ENCODE measurements at places on chromosomes 1 and 21.

- DNase-seq = no peak
Measured at GRCh38 chr1:185631843-185632242, 102.3 kb upstream of the HMCN1 start.

DNA sequence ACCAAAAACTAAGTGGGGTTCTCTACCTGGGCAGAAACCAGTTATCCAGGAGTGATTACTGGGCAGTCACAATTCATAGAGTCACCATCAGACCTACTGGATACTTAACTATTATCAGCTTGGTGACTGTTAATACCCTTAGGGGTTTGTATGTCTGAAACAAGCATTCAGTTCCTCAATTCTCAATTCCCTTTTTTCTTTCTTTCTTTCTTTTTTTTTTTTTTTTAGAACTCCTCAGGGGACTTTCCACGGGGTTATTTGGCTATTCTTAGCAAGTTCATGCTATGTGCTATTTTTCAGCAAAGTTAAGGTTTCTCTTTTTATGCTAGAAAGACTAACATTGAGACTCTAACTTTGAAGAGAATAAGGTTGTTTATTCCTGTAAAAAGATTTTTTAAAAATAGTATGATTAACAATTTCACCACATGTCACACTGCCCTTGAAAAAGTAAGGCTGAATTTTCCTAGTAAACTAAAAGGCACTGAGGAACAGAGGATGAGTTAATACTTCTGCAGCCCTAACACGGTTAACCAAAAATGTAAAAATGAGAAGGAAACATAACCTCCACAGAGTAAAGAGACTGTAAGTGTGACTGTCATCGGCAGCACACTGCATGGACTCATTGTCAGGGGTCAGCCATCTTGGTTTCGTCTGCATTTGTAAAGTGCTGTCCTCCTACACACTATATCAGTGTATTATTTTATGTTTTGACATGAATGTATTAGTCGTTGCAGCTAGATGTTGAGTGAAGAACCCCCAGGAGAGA lies 310.2 kb downstream of the NTNG1 start:
- DNase-seq = no peak

- no peak for DNase-seq
Measured at GRCh38 chr21:40658311-40658710, 188.6 kb downstream of the DSCAM start.

- DNase-seq = no peak
Measured at GRCh38 chr21:42308914-42309752, 6.1 kb downstream of the TFF3 start.

DNA sequence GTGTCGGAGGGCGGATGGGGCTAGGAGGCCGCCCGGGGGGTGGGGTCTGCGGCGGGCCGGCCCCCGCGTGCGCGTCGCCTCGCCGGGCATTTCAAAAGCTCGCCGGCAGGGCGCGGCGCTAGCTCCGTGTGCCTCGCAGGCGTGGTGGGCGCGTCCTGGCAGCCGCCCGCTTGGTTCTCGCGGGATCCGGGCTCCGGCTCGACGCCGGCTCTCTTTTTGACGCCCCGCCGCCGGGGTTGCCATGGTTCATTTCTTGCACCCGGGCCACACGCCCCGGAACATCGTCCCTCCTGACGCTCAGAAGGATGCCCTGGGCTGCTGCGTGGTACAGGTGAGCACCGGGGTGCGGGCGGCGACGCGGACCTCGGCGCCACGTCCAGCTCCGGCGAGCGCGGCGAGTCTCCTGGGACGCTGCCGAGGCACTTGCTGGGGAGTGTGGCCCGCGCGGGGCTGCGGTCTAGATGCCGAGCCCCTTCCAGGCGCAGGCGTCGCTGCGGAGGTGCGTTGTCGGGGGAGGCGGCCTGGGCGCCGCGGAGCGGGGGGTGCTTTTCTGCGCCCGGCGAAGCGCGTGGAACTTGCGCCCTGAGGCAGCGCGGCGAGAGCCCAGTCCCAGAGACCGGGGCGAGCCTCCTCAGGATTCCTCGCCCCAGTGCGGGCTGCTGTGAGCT lies at the start of gene ZYG11A:
TSS of gene ZYG11A (plus strand) at position 118 of the 668 bp plus-strand sequence. CDS start at position 242, 124 bp downstream.
- DNase-seq = peak; percentile 84

- no peak for DNase-seq
Measured at GRCh38 chr1:56631901-56632300, 13.2 kb upstream of the PRKAA2 start.

GRCh38 chr1:56437959-56438358 lies 141.4 kb downstream of the PLPP3 start:
- no peak for DNase-seq

- DNase-seq = no peak
Measured at GRCh38 chr1:942411-942821, 16.6 kb downstream of the NOC2L start.

GRCh38 chr1:210025870-210026269 lies 87.9 kb downstream of the SYT14 start:
- DNase-seq = no peak

DNA sequence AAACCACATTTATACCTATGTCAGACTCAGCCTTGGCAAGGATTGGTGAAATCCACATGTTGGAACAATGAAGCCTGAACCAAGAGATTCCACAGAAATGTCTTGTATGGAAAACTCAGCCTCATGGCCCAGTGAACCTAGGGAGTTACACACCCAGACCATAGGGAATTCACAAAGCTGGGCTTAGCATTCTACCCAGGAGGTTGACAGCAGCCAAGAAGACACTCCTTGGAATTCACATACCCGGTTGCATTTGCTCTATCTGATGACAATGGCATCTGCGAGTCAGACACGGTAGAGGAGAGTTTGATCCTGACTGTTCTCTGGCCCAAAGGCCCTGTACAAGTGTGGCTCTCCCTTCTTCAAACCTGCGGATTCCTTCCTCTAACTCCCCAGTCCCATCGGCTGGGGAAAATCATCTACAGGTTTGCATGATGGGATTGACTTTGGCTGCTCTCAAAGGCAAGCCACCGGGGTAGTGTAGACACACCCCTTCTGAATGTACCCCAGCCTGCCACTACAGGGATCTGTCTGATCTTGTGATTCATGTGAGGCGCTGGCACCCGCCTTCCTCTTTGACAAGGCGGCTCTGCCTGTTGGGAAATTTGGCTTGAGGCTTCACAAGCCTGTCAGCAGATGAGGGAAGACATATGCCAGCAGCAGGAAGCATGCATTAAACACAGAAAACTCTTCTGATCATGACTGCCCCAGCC lies 297.3 kb upstream of the KAZN start:
- no peak for DNase-seq

GRCh38 chr1:78078358-78078757 lies 32.6 kb downstream of the GIPC2 start:
- no peak for DNase-seq

- no peak for DNase-seq
Measured at GRCh38 chr1:157032303-157032702, 13.2 kb downstream of the ARHGEF11 start.

GRCh38 chr1:241460098-241460873 lies 59.3 kb downstream of the FH start:
- no peak for DNase-seq

DNA sequence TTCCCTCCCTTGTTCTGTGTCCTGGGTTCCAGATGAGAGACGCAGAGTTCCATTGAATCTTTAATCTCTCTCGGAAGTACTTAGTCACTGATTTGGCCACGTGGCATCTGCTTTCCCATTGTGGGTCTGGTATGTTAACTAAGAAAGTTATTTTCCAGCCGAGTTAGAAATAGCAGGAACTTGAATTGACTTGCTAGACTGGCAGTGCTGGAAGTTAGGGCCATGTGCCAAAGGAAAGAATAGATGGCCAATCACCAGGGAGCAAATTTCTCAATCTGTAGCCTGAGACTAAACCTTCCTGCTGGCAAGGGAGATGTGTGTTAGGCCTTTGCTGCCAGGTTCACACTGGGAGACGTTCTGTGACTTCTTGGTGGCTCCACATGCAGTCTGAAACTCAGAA lies 24.2 kb upstream of the SLFNL1 start:
- no peak for DNase-seq

DNA sequence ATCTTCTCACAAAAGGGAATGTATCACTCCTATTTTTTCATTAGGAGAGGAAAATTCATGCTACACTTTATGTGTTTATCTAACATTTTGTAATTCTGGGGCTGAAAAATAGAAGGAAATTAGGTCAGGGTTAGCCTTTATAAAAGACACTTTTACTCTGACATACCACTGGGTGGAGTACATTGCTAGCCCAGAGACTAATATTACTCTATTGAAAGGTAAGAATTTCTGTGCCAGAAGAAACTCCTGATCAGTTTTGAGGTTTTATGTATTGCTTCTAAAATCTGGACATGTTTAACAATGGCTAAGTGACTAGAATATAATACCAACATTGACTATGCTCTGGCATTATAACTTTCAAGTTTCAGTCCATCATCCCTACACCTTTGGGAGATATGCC lies 724.6 kb downstream of the USP25 start:
- DNase-seq = no peak

DNA sequence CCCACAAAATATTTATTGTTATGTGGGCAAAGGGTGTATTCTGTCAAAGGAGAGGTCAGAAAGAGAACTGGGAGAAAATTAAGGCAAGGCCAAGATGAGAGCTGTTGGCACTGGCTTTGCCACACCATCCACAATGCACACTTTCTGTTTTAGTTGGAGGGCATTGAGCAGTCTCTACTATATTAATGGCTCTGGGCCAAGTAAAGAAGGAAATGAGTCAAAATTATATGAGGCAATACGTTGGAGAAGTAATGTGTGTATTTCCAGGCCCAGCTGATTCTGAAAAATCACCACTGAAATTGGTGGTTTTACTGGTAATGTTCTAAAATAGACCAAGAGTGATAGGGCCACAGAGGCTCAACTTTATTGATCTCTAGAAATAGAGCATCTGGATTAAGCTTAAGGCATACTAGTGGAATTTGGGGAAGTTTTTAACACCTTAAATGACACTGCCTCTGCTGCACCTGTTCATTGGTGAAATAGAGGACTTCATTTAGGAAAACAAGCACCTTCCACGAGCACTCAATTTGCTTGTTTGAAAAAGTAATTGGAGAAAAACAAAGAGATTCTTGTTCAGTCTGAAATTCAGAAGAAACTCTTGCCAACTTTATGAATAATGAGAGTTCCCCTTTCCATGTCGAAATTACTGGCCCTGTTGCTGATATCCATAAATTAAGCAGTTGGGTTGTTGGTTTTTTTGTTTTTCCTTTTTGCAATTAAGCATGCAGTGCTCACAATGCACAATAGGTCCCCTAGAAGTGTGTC lies 424.9 kb downstream of the ADGRL2 start:
- no peak for DNase-seq

DNA sequence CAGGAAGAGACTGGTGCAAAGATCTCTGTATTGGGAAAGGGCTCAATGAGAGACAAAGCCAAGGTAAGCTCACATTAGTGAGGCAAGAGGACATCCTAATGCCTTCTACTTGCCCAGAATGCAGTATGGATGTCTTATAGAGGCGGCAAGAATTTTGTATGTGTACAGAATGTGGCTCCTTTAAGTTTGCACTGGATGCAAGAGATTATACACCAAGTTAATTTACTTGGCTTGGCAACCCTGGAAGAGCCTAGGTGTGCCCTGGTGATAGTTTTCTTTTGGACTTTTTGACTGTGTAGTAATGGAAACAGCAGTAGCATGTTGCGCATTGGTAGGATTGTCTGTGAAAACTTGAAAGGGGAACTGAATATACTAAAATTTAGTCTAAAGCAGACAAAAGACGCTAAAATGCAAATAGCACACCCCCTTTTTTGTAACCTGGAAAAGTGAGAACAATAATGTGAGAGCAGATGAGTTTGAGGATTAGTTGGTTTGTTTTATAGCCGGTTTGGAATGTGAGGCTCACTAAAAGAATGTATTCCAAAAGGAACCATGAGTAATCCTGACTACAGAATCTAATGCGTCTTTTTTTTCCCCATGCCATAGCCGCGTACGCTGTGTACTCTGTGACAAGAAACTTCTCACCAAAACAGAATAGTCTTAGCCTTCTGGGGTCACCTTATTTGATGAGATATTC lies 18.1 kb downstream of the KHDRBS1 start:
- DNase-seq = no peak

GRCh38 chr1:182205351-182206022 lies 144.0 kb upstream of the ZNF648 start:
- no peak for DNase-seq

- DNase-seq = no peak
Measured at GRCh38 chr1:76225526-76225925, 151.0 kb downstream of the ST6GALNAC3 start.

DNA sequence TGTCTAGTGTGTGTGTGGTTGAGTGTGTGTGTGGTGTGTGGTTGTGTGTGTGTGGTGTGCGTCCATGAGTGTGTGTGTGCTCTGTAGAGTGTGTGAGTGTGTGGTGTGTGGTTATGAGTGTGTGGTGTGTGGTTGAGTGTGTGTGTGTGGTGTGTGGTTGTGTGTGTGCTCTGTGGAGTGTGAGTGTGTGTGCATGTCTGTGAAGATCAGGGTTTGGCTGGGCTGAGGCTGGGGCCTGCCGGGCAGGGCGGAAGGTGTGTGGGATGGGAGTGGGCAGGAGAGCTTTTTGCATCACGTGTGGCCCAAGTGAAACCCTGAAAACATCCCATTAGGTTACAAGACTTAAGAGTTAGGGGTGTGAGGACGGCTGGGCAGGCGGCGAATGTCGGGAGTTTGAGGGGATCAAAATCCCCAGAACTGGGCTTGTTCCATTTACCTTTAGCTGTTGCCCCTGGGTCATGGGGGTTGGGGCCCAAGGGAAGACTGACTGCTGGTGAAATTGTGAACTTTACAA lies 2.9 kb upstream of the FCMR start:
- no peak for DNase-seq

DNA sequence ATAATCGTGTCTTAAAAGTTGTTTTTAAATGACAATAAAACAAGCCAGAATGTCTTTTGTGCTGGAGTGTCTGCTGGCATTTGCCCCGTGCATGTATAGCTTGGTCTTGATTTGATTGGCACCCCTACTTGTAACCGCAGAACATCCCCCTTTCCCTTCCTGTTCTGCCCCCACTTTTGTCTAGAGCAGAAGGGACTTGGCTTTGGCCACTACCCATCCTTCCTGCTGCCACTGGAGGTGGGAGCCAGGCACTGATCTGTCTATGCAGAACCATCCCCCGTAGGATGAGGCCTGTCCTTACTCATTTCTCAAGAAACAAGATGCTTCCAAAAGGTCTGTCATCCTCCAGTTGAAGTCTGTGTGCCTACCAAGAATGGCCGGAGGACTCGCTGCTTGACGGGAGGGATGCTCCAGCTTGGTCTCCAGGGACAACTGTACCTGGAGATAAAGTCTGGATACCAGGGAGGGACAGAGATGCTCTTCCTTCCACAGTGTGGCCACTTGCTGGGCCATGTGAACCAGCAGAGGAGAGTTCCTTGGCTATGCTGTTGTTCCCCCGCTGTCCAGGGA lies 1.1 kb upstream of the SLC27A3 start:
- peak; percentile 64 for DNase-seq

Measured in KBM-7 (cell line).